Smooth muscle cell of the brain vasculature (primary cell): ENCODE measurements at places on chromosomes 16 and 17.
A peak's percentile ranks its signal among the peaks of the same experiment; 100 is the strongest.

DNA sequence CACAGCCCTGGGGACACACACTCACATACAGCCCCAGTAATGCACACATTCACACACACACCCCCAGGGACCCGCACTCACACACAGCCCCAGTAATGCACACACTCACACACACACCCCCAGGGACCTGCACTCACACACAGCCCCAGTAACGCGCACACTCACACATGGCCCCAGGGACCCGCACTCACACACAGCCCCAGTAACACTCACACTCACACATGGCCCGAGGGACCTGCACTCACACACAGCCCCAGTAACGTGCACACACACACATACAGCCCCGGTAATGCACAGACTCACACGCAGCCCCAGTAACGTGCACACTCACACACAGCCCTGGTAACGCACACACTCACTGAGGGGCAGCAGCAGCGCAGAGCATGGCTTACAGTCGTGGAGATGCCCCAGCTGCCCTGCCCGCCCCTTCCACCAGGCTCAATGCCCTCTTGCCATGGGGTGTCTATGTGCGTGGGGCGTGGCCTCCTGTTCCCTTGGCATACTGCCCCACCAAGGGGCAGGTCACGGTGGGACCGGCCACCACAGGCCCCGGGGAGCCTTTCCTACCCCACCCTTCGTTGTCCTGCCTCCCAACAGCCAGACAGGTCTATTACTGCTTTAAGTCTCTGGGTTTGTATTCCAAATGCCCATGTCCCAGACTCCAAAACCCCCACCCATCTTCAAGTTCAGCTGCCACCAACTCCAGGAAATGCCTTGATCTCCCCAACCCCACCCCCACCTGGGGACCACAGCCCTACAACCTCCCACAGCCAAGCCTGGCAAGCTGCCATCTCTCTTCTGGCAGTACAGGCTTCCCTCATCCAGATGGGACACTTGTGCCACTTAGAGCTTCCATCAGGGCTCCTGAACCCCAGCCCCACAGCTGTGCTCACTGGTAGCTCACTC, 2.7 kb downstream of the CCDC102A start:
- no peak for DNase-seq

- no peak for DNase-seq
Measured at GRCh38 chr16:86270696-86271095, 239.6 kb upstream of the FOXF1 start.

GRCh38 chr16:11805556-11805955, 8.5 kb upstream of the ZC3H7A start:
- no peak for DNase-seq

GRCh38 chr16:54928411-54929089, 2.1 kb upstream of the IRX5 start:
- no peak for DNase-seq

- DNase-seq = no peak
Measured at GRCh38 chr17:15112846-15113617, 152.1 kb downstream of the PMP22 start.

DNA sequence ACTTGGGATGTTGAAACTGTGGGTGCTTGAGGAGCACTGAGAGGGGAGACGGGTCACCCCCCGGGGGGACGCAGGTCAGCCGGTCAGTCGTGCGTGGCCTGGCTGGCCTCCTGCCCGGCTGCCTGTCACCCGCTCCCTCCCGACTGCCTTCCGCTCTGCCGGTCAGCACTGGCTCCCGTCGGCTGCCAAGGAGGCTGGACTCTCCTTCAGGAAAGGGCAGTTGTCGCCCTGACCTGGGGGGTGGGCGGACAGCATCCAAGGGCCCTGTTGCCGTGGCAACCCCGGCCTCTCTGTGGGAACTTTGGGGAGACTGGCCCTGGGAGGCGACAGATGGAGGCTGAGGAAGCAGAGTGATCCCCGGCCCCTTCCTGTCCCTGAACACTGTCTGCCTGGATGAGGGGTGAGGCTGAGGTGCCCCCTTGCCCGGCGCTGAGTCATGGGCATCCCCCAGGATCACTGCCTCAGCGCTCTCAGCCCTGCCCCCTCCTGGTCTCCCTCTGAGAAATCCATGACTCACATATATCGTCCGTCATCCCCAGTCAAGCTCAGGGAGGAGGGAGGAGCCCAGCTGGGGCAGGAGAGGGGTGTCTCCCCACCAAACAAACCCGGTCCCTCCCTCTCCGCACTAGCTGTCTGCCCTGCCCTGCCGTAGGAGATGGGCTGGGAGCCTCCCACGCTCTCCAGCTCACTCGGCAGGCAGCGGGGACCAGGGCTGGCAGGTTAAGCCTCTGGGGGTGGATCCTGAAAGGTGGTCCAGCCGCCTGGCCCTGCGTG, at the start of gene ADGRG1:
TSS of gene ADGRG1 (plus strand) at position 623 of the 774 bp plus-strand sequence. CDS start 21,658 bp downstream, outside the sequence.
- DNase-seq = peak; percentile 84

- DNase-seq = no peak
Measured at GRCh38 chr17:72342627-72343527, 222.1 kb downstream of the SOX9 start.

GRCh38 chr16:87723226-87723623, 42.6 kb downstream of the KLHDC4 start:
- DNase-seq = no peak

- no peak for DNase-seq
Measured at GRCh38 chr17:62085511-62086408, 20.7 kb upstream of the MED13 start.

DNA sequence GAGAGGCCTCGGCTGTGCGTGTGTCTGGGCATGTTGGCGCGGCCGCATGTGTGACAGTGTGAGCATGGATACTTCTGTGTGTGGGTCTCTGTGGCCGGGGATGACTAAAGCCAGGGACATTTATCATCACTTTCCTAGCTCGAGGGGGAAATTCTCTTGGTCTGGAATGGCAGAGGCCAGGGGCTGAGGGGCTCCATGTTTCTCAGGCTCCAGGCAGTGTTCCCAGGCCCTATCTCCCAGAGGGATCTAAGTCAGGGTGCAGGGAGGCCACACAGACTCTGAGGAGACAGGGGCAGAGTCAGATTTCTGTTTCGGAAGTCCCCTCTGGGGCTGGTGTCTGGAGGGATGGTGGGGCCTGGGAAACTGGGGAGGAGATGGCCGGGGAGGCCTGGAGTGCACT, 23.7 kb upstream of the SPNS2 start:
- DNase-seq = no peak

DNA sequence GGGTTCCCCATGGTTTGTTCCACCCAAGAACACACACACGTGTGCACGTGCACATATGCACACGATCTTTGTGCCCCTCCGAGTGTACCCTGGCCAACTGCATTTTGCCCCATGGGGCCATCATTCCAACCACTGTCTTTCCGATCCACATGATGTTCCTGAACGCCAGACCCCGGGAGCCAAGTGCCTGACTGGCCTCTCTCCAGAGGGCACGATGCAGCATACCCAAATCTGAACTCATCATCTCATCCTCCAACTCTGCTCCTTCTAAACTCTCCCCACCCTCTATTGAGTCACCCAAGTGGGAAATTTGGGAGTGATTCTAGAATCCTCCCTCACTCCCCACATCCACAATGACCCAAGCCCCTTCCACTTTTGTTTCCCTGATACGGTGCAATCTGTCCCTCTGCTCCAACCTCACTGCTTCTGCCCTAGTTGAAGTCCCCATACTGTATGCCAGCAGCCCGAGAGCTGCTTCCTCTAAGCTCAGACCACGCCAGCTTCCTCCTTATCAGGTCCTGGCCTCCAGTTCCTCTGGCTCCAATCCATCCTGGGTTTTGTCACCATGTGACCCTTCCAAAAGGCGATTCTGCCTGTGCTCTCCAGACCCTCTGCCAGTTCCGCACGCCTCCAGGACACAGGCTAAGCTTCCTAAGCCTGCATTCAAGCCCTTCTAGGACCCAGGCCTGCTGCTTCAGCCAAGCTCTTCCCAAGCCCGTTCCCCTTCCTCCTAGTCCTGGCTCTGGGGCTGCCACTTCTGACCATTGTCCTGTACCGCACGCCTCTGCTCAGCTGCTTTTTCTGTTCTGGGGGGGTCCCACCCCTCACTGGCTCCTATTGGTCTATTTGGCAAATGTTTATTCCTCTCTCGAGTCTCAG, 10.1 kb upstream of the TMEM208 start:
- no peak for DNase-seq

DNA sequence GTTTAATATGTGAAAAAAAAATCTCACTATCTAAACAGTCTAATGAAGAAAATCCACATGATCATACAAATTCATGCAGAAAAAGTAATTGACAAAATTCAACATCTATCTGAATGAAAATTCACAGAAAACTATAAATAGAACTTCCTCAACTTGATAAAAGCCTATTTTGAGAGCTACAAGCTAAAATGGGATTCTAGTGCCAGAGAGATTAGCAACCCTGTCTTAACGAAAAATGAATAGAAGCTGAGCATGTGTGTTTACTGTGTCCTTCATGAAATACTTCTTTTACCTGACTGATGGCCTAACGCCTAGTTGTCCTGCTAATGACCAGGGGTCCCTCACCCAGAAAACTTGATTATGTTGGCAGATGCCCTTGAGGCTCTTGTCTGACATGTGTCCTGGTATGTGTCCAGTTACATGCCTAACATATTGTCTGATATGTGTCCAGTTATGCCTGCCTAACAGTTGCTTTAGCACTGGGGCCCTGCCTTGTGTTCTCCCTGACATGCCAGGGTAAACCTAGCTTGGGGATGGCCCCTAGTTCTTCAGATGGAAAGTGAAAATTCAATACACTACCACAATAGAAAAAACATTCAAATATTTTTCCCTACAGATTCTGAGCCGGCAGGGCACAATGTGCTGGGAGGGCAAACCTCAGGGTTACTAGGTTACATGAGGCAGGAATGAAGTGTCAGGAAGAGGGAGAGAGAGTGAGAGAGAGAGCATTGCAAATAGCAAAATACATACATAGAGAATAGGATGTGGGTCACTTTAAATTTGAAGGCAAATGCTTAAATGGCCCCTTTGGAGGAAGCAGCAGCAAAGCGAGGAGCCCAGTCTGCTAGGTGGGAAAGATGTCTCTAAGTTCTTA, 834.0 kb downstream of the CDH11 start:
- no peak for DNase-seq

DNA sequence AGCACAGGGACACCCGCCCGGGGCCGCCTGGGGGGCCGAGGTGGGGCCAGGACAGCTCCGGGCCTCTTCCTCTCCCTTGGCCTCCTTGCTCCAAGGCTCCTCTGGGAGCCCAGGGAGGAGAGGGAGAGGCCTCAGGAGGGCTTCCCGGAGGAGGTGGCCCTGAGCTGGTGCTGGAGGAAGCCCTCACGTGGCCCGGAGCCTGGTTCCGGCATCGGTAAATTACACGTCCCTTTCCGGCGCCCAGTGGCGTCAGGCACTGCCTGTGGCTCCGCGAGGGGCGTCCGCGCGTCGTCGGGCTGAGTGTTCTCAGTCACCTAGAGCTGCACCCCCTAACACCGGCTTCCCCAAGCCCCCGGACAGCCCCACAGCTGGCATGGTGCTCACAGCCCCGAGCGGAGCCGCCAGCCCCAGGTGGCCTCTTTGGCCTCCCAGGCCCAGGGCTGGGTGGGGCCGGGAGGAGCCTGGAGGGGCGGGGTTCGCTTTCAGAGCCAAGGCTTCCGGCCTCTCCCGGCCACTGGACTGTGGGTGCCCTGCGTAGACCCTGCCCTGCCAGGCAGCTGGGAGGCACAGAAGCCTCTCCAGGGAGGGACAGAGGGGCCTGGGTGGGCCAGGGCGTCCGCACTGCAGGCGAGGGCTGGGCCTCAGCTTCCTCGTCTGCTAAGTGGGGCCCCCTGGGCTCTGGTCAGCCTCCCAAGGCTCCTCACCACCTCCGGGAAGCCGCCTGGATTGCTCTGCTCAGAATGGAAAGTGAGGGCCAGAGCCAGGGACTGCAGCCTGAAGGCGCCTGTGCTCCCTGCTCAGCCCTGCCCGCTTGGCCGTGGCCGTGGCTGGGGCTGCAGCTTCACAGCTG, 27.9 kb upstream of the SSTR5 start:
- no peak for DNase-seq

- DNase-seq = no peak
Measured at GRCh38 chr16:88732172-88732960, 26.1 kb downstream of the CTU2 start.

DNA sequence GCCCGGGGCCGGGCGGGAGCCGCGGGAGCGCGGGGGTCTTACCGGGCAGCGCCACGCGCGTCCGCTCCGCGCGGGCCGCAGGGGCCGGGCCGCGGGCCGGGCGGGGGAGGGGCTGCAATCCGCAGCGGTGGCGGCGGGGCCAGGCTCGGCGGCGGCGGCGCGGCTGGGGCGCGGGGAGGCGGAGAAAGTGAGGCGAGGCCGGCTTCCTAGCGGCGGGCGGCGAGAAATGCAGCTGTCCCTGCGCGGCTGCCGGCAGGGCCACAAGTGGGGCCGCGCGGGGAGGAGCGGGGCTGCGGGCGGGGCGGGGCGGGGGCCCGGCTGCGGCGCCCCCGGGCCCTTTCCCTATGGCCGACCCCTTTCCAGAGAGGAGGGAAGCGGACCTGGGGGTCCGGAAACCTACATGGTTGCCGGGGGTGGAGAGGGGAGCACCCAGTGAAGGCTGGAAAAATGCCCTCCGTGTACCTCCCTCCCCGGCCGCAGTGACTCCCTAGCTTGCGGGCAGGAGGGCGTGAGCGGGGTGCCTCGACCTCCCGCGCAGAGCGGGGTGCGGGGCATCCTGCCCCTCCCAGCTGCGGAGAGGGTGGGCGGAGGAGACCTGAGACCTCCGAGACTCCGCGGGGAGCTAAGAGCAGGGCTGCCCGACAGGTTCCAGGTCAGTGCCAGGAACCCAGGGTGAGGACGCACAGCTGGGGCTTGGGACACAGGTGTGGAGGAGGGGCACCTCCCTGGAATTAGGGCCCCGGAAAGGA, at the start of gene CUEDC1:
TSS of gene CUEDC1 (minus strand) at position 230 of the 749 bp plus-strand sequence. CDS start 69,848 bp downstream, outside the sequence.
- DNase-seq = no peak
